Activated naive CD4-positive, alpha-beta T cell treated with anti-CD3 and anti-CD28 coated beads for 36 hours (primary cell): ENCODE measurements at places on chromosomes 7 and 10.

DNA sequence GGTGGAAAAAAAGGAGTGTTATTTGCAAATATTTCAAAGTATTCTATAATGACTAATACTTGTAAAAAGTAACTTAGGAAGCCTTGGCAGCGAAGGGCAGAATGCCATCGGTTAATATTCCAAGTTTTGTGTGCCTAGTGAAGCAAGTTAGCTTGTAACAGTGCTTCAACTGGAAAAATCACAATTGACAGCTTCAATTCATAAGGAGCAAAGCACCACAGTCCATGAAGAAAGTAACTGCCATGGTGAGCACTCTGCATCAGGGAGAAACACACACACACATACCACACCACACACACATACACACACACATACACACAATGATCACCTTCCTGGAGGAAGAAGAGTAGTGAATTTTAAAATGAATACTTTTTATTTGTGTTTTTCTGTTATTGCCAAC is 298.3 kb downstream of the CNTNAP2 start:
- no peak for DNase-seq

- DNase-seq, result no peak
These were observed 145.2 kb downstream of the LYZL1 start for GRCh38 chr10:29434111-29434510.

GRCh38 chr10:78572565-78572964 is 496.2 kb upstream of the ZMIZ1 start:
- DNase-seq, result no peak

DNA sequence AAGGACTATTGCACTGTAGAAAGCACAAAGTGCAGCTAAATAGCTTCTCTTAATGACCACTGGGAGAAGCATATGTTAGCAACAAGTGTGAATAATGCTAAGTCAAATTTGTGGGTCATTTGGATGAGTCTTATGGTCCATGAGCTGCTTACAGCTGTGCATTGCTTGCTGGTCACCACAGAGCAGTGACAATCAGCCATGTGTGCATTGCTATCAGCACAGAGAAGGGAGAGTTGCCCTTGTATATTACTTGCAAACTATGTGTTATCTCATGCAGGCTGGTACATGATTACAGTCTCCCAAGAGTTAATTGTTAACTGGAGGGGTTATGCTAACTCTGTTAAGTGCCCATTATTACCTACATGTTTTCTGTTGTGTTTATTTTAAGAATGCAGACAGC is 25.7 kb downstream of the MRPS33 start:
- DNase-seq, result no peak

GRCh38 chr7:117322741-117323304 is at the start of gene WNT2:
Gene WNT2, minus strand, starts transcription at chr7:117323058. Its CDS starts 69 bp downstream, at chr7:117322989.
- no peak for DNase-seq

GRCh38 chr10:58508316-58508715 is 4.4 kb upstream of the BICC1 start:
- DNase-seq, result no peak

GRCh38 chr7:96303686-96304443 is 18.0 kb downstream of the SLC25A13 start:
- no peak for DNase-seq

DNA sequence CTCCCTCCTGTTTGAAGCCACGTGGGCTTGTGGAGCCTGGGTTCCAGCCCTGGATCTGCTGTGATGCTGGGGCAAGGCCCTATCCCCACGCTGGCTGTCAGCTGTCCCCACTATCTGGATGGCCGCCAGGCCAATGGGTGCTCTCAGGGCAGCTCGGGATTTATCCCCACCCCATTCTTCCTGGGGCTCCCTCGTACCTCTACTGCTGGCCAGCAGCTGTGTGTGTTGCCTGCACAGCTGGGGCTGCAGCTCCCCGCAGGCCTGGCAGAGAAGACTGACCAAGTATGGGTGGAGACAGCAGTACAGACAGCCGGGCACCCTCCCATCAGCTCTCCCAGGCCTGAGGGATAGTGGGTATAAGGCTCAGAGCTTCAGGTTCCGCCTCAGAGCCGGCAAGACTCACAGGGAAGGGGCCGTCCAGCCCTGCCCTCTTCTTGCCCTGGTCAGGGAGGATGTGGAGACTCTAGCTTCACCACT is 13.6 kb downstream of the CLIP2 start:
- no peak for DNase-seq

- DNase-seq, result peak; percentile 78
These were observed 18.9 kb upstream of the DNAJC1 start for GRCh38 chr10:22022257-22023032.

GRCh38 chr7:120278773-120279172 is 5.8 kb downstream of the KCND2 start:
- no peak for DNase-seq

- DNase-seq, result no peak
These were observed 356.8 kb downstream of the PLXDC2 start for GRCh38 chr10:20173046-20173445.

DNA sequence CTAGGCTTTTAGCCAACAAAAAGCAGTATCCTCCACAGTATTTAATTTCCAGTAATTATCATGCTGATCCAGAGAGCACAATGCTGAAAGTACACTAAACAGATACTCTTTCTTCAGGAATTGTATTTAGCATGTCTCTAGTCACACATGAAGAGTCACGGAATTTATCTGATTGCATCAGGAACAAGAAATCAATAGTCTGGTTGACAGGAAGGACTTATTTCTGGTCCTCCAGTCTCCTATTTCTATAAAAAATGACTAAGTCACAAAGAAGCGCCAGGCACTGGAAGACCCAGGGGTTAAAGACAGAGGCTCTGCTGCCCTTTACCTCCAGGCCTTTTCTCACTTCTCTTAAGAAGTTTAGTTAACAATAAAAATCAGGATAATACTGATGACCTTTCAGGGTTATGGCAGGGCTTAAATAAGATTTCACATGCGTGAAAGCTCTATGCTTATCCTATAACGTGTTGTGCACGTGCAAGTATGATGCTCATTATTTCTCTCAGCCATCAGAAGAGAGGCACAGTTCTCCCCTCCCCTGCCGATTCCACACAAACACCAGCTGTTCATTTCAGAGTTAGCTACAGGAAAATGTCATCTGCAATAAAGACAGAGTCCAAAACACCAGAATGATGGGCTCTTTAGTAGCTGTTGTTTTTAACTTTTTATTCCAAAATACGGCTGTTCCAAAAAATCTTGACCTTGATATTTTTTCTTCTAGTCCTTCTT is 36.9 kb downstream of the SLC26A4 start:
- DNase-seq, result no peak

DNA sequence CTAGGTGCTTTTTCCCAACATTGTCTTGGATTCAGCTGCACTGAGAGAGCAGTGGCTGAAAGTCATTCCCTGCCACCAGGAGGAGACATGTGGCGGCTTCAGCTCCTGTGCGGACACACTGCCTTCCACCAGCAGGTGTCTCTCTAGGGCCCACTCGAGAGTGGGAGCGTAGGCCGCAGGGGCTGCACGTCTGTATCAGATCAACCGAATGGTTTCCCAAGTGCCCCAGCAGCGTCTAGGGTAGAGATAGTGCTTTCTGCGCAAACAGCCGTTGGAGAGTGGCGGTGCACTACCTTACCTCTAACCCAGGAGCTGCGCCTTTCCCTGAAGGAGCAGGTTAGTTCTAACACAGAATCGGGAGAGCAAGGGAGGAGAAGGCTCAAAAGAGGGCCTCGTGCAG is 31.7 kb downstream of the PAPOLB start:
- DNase-seq, result peak; percentile 74

DNA sequence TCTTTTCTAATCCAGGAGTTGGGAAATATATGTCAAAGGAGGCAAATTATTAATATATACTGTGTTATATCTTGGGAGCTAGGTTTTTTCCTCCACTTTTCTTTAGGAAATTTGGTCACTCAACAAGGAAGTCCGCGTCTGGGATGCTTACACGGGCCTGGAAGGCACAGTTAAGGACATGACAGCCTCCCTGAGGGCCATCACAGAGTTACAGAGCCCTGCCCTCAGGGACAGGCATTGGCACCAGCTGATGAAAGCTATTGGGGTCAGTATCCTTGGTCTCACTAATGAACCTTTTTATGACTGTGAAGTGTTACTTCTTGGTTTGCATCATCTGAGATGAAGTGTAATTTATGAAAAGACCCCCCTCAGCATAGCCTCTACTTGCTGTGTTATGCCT is 74.7 kb downstream of the DNAH11 start:
- DNase-seq, result no peak

DNA sequence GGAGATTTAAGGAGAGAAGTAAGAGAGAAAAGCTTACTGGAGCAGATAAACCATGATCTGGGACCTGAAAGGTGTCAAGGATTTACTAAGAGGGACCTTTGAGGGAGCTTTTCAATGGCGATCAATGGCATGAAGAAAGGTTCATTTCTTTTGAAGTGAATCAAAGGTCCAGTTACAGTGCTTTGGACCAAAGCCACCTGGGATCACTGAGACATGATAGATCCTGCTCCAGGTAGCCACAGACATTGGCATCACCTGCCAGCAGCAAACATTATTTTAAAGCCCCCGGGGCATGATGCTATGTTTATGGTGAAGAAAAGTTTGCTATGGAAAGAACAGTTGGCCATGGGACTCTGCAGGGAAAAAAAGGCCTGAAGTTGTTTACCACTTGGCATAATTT is 109.4 kb downstream of the SLC25A13 start:
- no peak for DNase-seq

DNA sequence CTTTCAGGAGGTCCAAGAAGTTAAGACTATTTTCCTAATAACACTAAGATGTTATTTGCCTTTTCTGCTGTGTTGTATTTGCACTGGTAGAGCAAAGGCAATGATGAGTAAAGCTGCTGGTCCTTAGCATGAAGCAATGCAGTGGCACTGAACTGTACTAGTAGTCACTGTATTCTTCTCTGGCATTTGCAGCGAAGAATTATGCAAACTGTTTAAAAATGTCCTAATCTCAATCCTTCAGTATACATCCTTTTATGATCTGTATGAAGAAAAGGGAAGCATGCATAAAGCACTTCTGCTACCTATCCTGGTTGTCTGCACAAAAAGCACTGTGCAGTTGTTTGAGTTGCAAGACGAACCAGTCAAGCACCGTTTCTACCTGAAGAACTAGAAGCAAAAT is 20.4 kb downstream of the IGF2BP3 start:
- no peak for DNase-seq

DNA sequence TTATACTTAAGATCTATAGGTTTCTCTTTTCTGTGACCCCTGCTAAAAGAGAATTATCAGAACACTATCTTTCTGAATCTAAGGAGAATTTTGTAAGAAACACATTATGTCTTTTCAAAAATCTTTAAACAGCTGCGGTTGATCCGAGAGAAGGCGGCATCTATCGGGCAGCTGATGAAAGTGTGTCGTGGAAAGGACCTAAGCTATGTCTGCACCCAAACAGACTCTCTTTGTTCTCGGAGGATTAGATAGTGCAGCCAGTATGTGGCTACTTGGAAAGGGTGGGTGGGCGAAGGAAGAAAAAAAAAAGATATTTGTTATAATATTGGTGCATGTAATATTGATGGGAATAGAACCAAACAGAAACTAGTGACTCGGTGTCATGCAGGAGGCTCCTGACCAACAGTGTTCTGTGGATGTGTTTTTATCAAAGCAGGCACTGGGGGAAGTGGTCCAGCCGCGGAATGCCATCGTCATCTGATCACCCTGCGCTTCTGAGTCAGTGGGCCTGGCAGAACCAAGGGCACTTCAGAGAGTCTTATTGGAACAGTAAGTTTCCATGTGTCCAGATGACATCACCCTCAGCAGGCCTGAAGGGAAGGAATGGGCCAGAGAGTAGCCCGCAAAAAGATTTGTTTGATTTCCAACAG is 509.7 kb upstream of the AKR1E2 start:
- DNase-seq, result no peak

DNA sequence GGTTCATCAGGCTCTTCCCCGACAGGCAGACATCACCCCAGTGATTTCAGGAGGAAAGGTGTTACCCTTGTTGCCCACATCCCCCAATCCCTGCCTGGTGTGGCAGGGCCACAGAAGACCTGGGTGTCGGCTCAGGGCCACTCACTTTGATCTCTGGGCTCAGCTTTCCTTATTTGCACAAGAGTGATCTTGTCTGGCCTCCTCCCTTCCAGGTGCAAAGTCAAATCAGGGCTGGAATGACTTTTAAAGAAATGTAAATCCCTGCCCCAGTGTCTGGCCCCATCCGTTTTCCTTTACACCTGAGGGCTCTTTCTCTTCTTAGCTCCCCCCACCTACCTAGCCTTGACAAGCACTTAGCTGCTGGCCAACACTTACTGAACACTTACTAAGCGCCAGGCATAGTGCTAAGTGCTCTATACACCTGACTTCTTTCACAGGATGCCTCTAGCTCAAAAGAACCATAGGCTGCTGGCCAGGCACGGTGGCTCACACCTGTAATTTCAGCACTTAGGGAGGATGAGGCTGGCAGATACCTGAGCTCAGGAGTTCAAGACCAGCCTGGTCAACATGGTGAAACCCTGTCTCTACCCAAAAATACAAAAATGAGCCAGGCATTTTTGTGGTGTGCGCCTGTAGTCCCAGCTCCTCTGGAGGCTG is 979 bp upstream of the NODAL start:
- no peak for DNase-seq

DNA sequence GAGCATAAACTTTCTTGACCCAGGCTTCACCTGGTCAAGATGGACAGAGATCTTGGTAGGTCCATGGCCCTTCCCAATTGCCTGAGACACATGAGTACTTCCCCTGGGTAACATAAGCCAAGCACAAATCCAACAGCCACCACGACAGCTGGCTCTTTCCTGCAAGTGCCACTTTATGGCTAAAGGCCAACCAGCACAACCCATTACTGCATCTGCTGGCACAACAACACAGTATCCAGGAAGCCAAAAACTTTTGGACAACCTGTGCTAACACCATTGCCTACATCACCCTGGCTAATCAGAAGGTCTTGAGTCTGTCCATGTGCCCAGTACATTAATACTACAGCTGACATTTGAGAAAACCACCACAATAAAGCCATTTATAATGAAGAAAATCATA is 548.0 kb upstream of the SEMA3D start:
- DNase-seq, result no peak

- DNase-seq, result peak; percentile 70
These were observed 7.5 kb upstream of the LRRN3 start for GRCh38 chr7:111083413-111083812.

DNA sequence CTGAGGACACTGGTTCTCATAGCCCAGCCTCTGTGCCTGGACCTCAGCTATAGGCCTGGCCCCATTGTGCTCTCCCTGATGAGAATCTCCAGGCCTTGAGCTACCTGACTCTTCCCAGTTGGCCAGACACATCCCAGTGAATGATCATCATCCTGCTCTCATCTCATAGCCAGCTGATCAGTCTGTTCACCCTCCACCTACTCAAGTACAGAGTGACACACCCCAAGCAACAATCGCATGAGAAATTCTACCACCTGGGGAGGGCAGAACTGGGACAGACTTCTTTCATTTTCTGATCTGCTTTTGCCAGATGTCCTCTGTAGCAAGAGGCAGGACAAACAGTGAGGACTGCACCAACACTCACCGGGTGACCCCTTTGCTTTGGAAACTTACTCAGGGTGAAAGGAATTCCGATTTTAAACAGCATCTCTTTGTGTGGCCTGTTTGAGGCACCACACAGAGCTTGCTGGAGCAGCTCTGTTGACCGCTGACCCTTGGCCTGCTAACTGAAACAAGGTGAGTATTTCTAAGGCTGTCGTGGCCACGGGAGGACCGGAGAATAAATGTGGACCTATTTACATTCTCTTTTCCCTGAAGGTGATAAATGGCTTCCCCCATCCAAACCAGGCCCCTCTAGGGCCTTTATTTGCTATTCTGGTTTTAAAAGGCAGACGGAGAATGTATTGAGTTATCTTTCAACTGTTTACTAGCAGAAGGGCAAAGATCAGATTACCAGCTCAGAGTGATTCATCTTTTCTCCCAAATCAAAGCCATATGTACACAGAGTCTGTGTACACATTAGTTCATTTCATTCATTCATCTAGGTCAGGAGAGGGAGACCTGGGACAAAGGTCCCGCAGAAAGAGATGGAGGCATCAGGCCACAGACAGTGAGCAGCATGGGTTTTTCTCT is 181.4 kb upstream of the TNS3 start:
- no peak for DNase-seq
